Activated naive CD8-positive, alpha-beta T cell treated with anti-CD3 and anti-CD28 coated beads, Interleukin-2, amount 50 U/mL, for 24 hours (primary cell): ENCODE measurements at places on chromosomes 12 and 14.

DNA sequence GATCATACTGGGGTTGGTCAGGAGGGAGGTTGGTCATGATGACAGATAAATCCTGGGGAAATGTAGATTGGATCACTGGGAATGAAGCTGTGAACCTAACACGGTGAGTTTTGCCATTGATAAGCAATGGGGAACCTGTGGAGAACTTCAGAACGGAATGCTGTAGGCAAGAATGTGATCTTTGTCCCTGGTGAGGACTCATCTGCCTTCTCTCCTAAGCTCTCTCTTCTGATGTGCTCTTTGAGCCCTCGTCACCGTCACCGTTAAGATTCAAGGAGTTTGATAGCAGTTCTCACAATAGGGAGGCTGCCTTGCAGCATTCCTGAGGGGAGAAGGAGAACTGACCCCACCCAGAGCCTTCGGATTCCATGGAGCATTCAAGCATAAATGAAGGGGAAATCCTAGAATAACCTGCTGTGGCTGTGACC lies 217.6 kb downstream of the ANO6 start:
- no peak overlapping the region for H3K27ac ChIP-seq
- H3K4me3 ChIP-seq: no peak overlapping the region
- DNase-seq: no peak

GRCh38 chr12:5388581-5389535 lies 43.0 kb upstream of the NTF3 start:
- no peaks in the 10 kb centered on the region for H3K36me3 ChIP-seq
- H3K4me1 ChIP-seq: no peaks in the 10 kb centered on the region
- H3K27me3 ChIP-seq: peaks cover 6% of the 10 kb centered on the region

GRCh38 chr12:54430471-54431069 lies 11.5 kb upstream of the ITGA5 start:
- H3K4me3 ChIP-seq: no peak overlapping the region
- H3K4me1 ChIP-seq: peaks cover 27% of the 10 kb centered on the region
- H3K27ac ChIP-seq: no peak overlapping the region
- DNase-seq: no peak
- no peaks in the 10 kb centered on the region for H3K27me3 ChIP-seq

- H3K27ac ChIP-seq: no peak overlapping the region
- no peaks in the 10 kb centered on the region for H3K4me1 ChIP-seq
- no peak for DNase-seq
Measured at GRCh38 chr12:91073426-91073825, 15.6 kb upstream of the KERA start.

DNA sequence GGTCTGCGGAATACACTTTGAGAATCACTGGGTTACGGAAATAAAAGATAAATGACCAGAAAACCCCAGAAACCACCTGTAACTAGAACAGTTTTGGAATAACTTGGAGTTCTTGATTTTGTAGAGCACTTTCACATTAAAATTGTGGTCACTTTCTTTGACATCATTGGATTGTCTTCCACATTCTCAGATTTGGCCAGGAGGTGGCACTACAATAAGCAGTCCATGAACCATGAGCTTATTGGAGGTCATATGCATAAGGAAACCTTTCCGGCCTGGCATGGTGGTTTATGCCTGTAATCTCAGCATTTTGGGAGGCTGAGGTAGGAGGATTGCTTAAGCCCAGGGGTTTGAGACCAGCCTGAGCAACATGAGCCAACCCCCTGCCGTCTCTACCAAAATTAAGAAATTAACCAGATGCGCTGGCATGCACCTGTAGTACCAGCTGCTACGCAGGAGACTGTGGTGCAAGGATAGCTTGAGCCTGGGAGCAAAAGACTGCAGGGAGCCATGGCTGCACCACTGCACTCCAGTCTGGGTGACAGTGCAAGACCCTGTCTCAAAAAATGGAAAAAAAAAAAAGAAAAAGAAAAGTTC lies 107.7 kb upstream of the CAND1 start:
- no peaks in the 10 kb centered on the region for H3K36me3 ChIP-seq
- DNase-seq: peak; percentile 27
- no peaks in the 10 kb centered on the region for H3K4me1 ChIP-seq
- H3K4me3 ChIP-seq: no peak overlapping the region
- H3K27ac ChIP-seq: no peak overlapping the region
- peaks cover 5% of the 10 kb centered on the region for H3K27me3 ChIP-seq

DNA sequence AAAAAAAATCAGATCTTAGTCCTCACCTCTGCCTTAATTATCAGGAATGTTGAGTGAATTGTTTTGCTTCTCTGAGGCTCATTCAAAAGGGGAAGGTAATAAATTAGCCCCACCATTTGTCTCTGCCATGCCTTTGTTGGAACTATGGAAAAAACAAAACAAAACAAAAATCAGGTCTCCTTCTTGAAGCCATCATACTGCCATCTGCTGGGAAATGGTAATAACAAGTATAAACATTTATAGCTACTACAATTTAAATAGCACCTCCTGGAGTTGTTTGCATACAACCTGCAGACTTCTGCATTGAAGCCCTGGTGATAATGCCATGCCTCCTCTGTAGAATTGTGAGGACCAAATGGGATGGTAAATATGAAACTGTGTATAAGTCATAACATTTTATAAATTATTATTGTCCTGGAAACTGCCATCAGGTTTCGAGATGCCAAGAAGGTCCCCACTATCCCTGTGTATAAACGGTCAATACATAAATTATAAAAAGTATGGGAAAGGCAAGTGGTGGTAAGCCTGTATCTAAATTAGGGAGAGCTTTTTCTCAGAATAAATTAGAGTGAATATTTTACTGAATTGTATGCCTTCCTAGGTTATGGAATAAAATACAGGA lies 87.2 kb upstream of the FGD4 start:
- DNase-seq: no peak
- H3K27me3 ChIP-seq: no peaks in the 10 kb centered on the region
- H3K27ac ChIP-seq: no peak overlapping the region
- H3K36me3 ChIP-seq: peaks cover 2% of the 10 kb centered on the region
- no peak overlapping the region for H3K4me3 ChIP-seq

- H3K4me3 ChIP-seq: no peak overlapping the region
- H3K27ac ChIP-seq: no peak overlapping the region
- H3K27me3 ChIP-seq: no peaks in the 10 kb centered on the region
- H3K36me3 ChIP-seq: peaks cover 6% of the 10 kb centered on the region
- H3K4me1 ChIP-seq: peaks cover 29% of the 10 kb centered on the region
- DNase-seq: no peak
Measured at GRCh38 chr12:11684393-11684792, 34.9 kb downstream of the ETV6 start.

GRCh38 chr14:64388533-64389285 lies 556 bp downstream of the MTHFD1 start:
- H3K36me3 ChIP-seq: peaks cover 43% of the 10 kb centered on the region
- peak overlapping the region; percentile 89 for H3K4me3 ChIP-seq
- peak; percentile 44 for DNase-seq
- peaks cover 42% of the 10 kb centered on the region for H3K4me1 ChIP-seq

DNA sequence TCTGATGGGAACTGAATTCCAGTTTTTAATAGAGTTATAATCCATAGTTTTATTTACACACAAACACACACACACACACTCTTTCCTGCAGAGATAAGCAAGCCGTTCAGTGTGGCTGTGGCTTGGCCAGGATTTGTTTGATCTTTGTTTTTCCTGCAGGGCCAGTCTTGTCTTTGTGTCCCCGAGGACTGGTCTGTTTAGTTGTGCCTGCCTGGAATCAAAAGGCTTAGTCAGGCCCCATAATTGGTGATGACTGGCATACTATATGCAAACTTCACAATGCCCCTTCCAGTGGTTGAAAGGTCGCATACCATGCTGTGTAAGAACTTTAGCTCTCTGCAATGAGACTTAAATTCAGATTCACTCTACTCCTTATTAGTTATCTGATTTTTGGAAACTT lies 26.0 kb downstream of the WBP11 start:
- no peak for DNase-seq
- no peak overlapping the region for H3K27ac ChIP-seq
- no peaks in the 10 kb centered on the region for H3K36me3 ChIP-seq

DNA sequence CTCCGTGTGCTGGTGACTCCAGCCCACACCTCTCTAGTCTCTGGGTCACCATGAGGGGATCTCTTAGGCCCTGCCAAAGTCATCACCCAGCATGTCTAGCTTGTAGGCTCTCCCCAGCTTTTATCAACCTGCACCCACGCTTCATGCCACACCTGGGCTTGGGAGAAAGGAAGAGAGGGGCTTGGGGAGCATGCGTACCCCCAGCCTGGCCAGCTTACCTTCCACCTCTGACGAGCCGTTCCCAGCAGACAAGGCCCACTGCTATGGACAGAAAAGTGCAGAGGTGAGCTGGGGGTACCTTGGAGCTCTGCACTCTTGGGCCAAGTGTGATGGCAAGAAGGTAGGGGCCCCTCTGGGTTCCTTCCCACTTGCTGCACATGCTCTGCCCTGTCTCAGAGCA lies 1.7 kb downstream of the PGF start:
- H3K4me1 ChIP-seq: no peaks in the 10 kb centered on the region
- DNase-seq: no peak
- no peaks in the 10 kb centered on the region for H3K36me3 ChIP-seq
- H3K27me3 ChIP-seq: peaks cover 9% of the 10 kb centered on the region
- H3K27ac ChIP-seq: no peak overlapping the region

DNA sequence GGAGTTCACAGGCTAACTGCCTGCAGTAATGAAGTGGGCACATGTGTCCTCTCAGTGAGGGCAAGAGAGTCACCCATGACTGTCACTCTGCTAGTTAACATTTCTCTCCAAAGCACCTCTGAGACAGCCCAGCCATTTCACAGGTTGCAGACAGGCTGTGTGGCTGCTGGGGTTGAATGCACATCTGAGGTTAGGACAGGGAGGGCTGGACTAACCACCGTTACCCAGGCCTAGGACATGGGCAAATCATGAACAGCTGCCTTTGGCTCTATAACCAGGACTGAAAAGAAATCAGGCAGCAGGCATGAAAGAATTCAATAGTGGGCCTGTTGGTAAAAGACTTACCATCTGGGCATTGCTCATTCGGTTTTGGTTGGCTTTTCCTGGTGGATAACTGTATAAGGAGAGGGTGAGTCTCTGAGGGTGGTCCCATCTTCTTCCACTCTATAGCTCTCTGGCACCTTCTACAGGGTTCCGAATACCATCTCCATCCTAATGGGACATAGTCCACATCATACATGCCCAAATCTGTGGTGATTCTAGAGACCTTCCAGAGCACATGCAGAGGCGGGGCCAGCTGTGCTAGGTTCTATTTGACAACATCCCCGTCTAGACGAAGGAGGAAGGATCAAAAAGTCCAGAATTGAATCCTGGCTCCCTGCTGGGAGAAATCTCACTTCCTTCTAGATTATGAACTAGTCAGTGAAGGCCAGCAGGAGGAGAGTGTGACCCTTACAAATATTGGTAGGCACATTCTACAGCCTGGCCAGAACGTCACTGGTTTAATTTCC lies 10.8 kb downstream of the CRACR2A start:
- H3K27ac ChIP-seq: no peak overlapping the region
- no peaks in the 10 kb centered on the region for H3K27me3 ChIP-seq
- H3K4me3 ChIP-seq: no peak overlapping the region

- no peak overlapping the region for H3K4me3 ChIP-seq
- no peak overlapping the region for H3K27ac ChIP-seq
- DNase-seq: no peak
- H3K36me3 ChIP-seq: no peaks in the 10 kb centered on the region
- H3K4me1 ChIP-seq: no peaks in the 10 kb centered on the region
- peaks cover 7% of the 10 kb centered on the region for H3K27me3 ChIP-seq
Measured at GRCh38 chr14:94601884-94602391, 10.3 kb upstream of the SERPINA3 start.

DNA sequence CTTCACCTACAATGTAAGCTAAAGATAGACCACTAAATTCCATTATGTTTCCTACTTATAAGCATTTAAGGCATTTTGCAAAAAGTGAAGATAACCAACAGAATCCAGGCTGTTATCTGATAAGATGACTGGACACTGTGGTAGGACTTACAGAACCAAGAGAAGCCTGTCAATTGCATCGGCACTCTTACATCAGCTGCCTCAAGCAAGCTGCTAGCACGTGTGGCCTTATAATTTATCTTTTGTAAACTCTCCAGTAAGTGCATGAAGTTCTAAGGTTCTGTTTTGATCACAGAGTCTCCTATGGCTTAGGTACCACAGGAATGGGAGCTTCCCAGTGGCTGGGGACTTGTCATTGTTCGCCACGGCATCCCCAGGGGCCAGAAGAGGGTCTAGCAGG lies 88.7 kb downstream of the TRAFD1 start:
- H3K27ac ChIP-seq: no peak overlapping the region
- H3K4me3 ChIP-seq: no peak overlapping the region
- H3K36me3 ChIP-seq: peaks cover 20% of the 10 kb centered on the region

DNA sequence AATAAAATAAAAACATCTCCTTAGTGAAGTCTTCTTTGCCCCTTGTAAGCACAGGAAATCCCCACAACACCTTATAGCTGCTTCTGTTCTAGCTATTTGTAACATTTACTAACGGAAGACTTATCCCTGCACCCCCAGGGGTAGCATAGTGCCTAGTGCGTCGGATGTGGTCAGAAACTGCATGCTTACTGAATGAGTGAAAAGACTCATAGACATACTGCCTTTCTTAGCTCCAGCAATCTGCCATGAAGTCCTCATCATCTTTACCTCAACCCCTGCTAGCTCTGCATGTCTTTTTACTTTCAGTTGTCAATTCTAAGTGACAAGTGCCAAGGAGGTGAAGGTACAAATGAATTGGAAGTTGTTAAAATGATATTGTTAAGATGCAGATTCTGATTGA lies 12.9 kb downstream of the RIOX1 start:
- no peaks in the 10 kb centered on the region for H3K27me3 ChIP-seq
- H3K4me1 ChIP-seq: peaks cover 2% of the 10 kb centered on the region
- H3K36me3 ChIP-seq: peaks cover 16% of the 10 kb centered on the region
- no peak overlapping the region for H3K4me3 ChIP-seq
- DNase-seq: no peak
- no peak overlapping the region for H3K27ac ChIP-seq

DNA sequence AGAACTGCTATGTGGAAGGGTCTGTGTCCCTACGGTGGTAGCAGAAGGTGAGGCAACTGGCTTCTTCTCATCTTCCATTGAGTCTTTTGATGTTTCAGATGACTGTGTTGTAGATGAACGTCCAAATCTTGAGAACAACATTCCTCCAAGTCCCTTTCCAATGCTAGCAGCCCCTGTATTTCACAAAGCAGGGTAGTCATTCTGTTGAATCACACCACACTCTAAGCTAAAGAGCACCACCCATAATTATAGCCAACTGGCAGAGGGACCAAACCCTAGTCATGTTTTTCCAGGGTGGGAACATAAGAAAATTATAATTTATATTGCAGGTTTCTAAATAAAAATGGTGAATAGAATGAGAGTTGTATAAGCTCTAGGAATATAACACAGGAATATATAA lies 98.7 kb downstream of the DDHD1 start:
- DNase-seq: no peak
- H3K27ac ChIP-seq: no peak overlapping the region
- H3K4me1 ChIP-seq: peaks cover 2% of the 10 kb centered on the region
- H3K27me3 ChIP-seq: no peaks in the 10 kb centered on the region
- peaks cover 24% of the 10 kb centered on the region for H3K36me3 ChIP-seq
